ENCODE measurements at places on chromosomes 6 and 20. TPM values are rescaled to one million over a fixed set of nuclear protein-coding genes. Genes with fewer than 3 reads are reported as not detected.
A peak's percentile ranks its signal among the peaks of the same experiment; 100 is the strongest.

- DNase-seq, result peak; percentile 79
- no peak overlapping the region for H3K4me3 ChIP-seq
- H3K27me3 ChIP-seq, result no peaks in the 10 kb centered on the region
- no peaks in the 10 kb centered on the region for H3K4me1 ChIP-seq
Measured at GRCh38 chr20:561437-562231, 18.0 kb upstream of the CSNK2A1 start.

DNA sequence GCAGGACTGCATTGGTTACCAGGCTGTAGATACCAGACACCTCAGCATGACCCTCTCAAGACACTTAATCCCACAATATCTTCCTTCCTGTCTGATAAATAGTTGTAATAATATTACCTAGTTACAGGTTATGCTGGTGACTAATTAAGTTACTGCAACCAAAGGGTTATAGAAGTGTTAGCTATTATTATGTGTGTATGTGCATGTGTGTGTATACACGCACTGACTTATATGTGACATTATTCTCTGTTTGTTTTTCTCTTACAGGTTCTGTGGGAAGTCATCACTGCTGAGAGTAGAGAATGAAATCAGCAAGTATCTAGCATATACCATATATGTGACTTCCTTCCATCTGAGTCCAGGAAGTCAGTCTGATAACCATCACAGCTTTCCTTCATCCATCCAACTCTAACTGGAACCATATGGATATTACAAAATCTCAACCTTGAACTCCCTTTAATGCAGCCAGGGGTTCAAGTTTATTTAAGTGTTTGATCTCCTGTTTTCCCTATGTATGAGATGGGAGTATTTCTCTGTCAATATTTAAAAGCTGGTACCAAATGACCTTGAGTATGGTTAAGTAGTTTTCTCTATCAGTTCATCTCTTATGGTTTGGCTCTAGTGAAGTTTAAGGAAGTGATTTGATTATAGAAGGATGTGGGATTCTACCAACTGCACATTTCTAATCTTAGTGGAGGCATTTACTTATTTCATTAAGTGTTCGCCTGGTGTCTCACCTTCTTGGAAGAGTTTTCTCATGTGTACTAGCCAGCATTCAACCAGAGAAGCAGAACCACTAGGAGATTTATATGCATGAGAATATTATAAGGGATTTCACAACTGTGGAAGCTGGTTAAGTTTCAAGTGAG, 313.2 kb downstream of the HIVEP2 start:
- DNase-seq, result no peak
- no peaks in the 10 kb centered on the region for H3K36me3 ChIP-seq
- no peak overlapping the region for H3K27ac ChIP-seq
- no peak overlapping the region for H3K4me3 ChIP-seq
- H3K27me3 ChIP-seq, result no peaks in the 10 kb centered on the region

DNA sequence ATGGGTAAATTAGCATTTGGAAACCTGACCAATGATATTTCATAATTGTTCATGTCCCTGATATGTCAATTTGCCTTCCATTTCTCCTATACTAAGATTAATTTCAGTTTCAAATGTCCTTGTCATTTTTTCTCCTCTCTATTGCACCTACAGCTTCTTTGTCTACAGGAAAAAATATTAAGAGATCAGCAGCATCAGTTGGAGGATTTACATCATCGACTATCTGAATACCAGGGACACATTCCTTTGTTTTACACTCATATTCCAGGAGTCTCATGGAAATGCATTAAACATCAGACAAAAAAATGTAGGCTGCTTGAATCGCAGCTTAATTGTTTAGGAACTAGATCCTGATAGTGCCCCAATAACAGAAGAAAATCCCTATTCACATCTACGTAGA, 188.2 kb downstream of the PRKN start:
- no peaks in the 10 kb centered on the region for H3K27me3 ChIP-seq
- peaks cover 13% of the 10 kb centered on the region for H3K4me1 ChIP-seq
- H3K27ac ChIP-seq, result no peak overlapping the region
- DNase-seq, result no peak

- H3K4me3 ChIP-seq, result no peak overlapping the region
- H3K27me3 ChIP-seq, result no peaks in the 10 kb centered on the region
- no peak overlapping the region for H3K27ac ChIP-seq
- H3K36me3 ChIP-seq, result no peaks in the 10 kb centered on the region
- DNase-seq, result no peak
- H3K4me1 ChIP-seq, result no peaks in the 10 kb centered on the region
Measured at GRCh38 chr6:118042855-118043254, 135.8 kb downstream of the SLC35F1 start.

DNA sequence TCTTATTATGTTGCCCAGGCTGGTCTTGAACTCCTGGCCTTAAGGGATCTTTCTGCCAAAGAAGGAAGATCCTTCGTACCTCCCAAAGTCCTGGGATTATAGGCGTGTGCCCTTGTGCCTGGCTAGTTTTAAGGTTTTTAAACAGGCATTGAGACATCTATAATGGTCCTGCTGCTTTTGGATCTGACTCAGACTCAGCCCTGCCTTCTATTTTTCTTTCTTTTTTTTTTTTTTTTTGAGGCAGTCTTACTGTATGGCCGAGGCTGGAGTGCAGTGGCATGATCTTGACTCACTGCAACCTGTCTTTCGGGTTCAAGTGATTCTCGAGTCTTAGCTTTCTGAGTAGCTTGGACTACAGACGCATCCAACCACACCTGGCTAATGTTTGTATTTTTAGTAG, 73.7 kb downstream of the PHF20 start:
- H3K27me3 ChIP-seq, result no peaks in the 10 kb centered on the region
- no peak overlapping the region for H3K4me3 ChIP-seq
- no peaks in the 10 kb centered on the region for H3K36me3 ChIP-seq
- no peak overlapping the region for H3K27ac ChIP-seq
- H3K4me1 ChIP-seq, result no peaks in the 10 kb centered on the region
- DNase-seq, result no peak

TRAPPC3L gene
- not detected for polyA plus RNA-seq

BPIFB4 gene
- polyA plus RNA-seq, result not detected

- H3K4me1 ChIP-seq, result peaks cover 23% of the 10 kb centered on the region
- H3K27ac ChIP-seq, result no peak overlapping the region
- H3K27me3 ChIP-seq, result no peaks in the 10 kb centered on the region
- H3K36me3 ChIP-seq, result no peaks in the 10 kb centered on the region
Measured at GRCh38 chr6:157861814-157862213, 38.8 kb downstream of the SNX9 start.

CARMIL1 gene
- 15.7 TPM for polyA plus RNA-seq

All from cardiac muscle cell (in vitro differentiated cells and primary cell).